ENCODE measurements at places on chromosomes 1 and 21.
A peak's percentile ranks its signal among the peaks of the same experiment; 100 is the strongest.

GRCh38 chr1:156627313-156627880, 8.2 kb downstream of the HAPLN2 start:
- peak; percentile 23 for DNase-seq

GRCh38 chr1:84847253-84848250, 45.5 kb downstream of the LPAR3 start:
- DNase-seq, result no peak

GRCh38 chr1:246971090-246971721, 36.7 kb downstream of the ZNF695 start:
- no peak for DNase-seq

GRCh38 chr21:35850542-35851103, 209.7 kb downstream of the SETD4 start:
- no peak for DNase-seq

DNA sequence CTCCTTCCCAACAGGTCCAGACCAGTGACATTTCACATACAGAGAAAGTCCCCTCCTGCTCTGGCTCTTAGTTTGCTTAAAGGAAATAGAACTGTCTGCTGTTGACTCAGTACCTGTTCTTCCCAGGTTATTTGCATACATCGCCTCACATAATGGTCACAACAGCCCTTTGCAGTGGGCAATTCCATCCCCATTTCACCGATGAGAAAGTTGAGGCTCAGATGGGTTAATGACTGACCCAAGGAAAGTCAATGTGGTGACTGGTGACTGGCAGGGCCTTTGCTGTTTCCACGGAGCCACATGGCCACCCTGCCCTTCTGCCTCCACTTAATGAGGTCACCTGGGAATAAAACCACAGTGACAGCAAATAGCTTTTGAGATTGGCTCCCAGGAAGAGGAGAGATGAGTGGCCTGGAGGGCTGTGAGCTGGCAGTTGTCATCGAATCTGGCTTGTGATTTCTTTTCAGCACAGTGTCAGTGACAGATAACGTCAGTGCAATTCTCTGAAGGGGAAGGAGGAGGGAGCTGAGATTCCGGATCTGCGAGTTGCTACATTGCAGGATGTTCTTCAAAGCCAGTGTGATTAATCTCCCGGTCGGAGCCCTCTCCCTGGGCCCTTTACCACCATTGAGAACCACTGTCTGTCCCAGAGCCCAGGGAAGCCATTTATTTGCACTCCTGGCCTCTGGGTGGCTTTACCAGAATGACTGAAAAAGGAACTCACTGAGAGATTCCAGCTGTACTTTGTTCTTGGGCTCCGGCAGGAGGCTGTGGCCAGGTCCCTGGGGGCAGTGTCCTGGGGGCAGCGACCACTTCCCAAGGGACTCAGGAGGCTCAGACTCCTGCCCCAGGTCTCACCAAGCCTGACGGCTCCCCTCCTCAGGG, 117.2 kb downstream of the CNIH3 start:
- DNase-seq, result no peak

DNA sequence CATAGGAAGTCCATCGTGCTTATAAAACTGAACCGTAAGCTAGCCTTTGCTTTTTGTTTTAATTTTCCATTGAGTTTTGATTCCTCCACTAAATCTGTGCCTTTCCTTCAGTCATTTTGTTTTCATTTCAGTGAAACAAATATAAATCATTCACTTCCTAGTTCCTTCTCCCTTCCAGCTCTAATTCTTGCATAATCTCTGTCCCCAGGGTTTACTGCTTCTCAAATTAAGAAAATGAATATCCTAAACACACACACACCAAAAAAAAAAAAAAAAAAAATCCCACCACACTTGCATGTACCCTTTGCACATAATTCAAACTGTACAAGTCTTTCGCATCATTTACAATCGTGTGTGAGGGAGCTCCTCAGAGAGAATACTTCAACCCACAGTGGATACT, 6.8 kb downstream of the KCNH1 start:
- DNase-seq, result no peak

DNA sequence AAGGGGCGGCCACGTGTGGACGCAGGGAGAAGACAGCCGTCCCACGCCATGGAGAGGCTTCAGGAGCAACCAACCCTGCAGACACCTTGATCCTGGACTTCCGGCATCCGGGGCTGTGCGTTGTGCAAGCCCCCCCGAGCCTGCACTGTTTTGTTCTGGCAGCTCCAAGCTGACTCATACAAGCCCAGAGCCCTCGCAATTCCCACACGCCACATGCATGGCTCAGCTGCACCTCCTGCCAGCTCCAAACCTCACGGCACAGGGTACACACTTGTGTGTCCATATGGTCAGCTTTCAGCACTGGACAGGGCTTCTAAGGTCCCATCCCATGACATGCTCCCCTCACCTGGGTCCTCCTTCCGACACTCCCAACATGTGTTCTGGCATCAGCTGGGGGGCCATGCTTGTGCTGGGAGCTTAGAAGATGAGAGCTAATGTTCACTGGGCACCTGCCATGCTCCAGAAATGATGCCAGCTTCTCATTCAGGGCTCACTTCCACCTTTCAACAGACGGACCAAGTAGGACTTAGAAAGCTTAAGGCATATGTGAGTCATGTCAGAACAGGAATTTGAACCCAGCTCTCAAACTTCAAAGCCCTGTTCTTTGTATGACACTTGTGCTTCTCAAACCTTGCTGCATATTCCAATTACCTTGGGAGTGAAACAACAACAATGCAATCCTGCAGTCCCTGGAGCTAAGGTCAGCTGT, 137.3 kb downstream of the PGBD5 start:
- DNase-seq, result no peak

DNA sequence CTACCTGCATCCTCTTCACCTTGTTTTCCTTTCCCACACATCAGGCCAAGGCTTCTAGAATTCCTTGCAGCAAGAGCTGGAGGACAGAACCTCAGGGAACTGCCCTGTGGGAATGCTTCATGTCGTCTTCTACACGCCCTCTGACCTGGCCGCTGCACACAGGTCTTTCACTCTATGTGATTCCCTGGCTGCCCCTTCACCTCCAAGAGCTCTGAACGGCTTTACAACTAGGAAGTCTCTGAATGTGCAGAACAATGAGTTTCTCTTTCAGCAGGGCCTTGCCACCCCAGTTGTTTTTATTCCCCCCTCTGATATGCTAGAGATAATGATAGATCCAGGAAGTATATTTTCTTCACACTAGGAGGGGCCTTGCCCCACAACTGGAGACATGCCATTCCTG, 142.6 kb downstream of the CLIC6 start:
- no peak for DNase-seq

- DNase-seq, result no peak
These were observed 432.9 kb downstream of the PLPP3 start for GRCh38 chr1:56146449-56146848.

GRCh38 chr1:222168621-222169020, 379.3 kb downstream of the HHIPL2 start:
- DNase-seq, result no peak

- DNase-seq, result no peak
These were observed 12.8 kb upstream of the CTSS start for GRCh38 chr1:150778409-150778808.

DNA sequence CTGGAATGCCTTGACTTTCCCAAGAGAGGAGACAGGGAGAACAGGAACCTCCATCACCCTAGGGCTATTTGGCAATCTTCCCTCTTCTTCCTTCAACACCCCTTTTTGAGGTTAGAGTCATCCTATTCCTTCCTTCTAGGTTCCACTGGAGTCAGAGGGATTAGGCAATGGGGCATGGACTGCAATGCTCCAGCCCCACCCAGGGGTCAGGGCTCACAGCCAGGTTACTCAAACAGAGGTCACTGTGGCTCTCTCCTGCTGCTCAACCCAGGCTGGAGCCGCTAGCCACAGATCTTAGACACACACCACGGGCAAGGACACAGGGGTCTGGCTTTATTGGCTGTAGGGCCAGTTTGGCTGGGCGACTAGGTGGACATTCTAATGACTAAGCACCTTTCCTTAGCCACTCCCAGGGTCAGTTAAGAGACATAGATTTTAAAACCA, 145.5 kb upstream of the NRIP1 start:
- DNase-seq, result no peak

- DNase-seq, result no peak
These were observed 4.0 kb downstream of the OSCP1 start for GRCh38 chr1:36446271-36446670.

GRCh38 chr21:28454564-28455252, 538.0 kb downstream of the LTN1 start:
- no peak for DNase-seq

DNA sequence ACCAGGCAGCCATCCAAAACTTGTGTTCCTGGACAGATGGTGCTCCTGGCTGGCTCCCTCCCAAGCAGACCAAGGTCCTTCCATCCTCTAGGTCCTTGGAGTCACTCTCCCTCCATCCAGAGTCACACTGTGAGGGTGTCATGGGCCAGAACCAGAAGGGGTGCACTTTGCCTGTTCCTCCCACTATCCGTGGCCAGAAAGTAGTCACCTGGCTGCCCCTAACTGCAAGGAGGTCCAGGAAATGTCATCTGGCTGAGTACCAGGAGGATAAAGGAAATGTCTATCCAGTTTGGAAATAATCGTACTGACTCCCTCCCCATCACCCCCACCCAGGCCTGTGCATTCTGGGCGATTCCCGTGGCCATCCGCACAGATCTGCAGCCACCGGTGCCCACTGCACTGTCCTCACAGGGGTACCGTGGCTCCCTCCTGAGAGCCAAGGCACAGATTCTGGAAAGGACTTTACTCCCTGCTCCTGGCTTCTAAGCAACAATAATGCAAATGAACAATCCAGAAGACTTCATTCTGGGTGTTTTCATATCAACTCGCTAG, 253.2 kb downstream of the NPHP4 start:
- no peak for DNase-seq

- DNase-seq, result no peak
These were observed 1.7 kb downstream of the SERTAD4 start for GRCh38 chr1:210234329-210234757.

DNA sequence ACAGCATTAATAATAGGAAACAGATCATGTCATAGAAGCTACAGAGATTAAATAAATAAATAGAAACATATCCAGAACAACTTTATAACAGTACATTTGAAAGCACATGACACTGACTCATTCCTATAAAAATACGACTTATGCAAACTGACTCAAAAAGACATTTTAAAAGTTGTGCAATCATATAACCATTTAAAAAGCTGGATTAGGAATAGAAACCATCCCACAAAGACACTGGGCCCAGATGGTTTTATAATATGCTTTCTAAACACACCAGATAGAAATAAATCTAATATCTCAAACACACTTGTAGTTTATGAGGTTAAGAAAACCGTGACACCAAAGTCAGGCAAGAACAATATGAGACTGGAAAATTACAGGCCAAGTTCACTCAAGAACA, 47.6 kb downstream of the MATN1 start:
- no peak for DNase-seq

GRCh38 chr1:65514041-65514440, 93.6 kb downstream of the LEPR start:
- DNase-seq, result no peak

DNA sequence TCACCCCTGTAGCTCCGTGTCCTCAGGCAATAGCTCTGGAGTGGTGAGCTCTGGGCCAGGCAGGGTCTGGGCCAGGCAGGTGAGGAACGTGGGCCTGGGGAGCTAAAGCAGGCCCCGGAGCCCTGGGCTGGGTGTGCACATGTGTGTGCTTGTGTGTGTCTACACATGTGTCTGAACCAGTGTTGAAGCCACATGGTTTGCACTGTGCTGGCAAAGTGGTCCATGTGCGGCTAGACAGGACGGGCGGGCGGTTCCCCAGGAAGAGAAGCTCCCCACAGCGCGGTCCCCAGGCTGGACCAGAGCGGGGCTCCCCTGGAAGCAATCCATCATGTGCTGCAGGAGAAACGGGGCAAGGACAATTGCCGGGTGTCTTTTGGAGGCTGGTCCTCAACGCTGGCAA, 84.2 kb downstream of the PRDM16 start:
- DNase-seq, result no peak

DNA sequence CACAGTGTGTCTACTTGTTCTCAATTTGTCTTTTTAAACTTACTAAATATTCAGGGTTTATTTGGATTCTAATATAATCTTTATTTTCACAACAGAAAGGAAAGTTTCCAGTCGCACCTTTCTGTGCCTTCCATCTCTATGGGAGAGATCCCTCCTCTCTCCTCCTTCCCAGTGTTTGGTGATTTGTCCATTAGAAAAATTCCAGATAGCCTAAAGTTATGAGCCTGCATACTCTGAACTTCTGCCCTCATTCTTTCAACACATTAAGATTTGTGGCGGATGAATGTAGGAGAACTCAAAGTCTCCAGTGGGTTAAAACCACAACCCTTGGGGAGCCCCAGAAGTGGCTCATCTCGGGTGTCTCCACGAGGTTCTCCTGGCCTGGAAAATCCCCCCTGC, 3.6 kb downstream of the NHLH2 start:
- DNase-seq, result no peak

DNA sequence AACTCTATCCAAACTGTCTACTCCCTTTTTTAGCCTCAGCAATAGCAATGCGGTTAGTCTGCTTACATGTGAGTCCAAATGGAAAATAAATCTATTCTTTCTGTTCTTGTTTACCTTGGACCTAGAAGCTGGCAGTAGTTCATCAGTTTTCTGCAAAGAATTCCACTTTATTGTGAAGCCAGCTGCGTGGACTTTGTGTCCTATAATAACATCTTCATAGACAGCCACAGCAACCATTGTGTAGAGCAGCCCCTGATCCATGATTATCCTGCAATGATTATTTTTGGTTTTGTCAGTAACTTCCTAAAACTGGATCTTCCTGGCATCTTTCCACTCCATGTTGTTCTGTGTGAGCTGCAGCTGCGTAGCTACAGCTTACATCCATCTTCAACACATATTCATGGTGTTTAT, 408.7 kb downstream of the NUF2 start:
- no peak for DNase-seq

- no peak for DNase-seq
These were observed 21.4 kb downstream of the TGFB2 start for GRCh38 chr1:218366322-218367052.

- DNase-seq, result no peak
These were observed 5.9 kb upstream of the DPT start for GRCh38 chr1:168734946-168735345.

DNA sequence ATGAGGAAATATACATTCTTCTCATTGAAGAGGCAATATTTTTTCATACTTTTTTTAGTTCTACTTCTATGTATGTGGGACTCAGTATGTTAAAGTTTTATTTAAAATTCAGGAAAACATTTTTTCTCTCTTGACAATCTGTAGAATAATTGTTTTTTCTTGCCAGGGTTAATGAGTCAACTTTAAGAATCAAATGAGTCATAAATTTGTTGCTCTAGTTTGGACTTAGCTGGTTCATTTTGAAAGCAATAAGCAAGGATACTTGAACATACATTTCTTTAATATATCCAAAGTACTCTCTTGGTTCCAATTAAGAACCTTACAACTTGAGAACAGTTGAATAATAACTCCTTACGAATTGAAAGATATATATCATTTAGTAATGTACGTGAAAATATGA, 1145.3 kb upstream of the B3GALT2 start:
- DNase-seq, result no peak

DNA sequence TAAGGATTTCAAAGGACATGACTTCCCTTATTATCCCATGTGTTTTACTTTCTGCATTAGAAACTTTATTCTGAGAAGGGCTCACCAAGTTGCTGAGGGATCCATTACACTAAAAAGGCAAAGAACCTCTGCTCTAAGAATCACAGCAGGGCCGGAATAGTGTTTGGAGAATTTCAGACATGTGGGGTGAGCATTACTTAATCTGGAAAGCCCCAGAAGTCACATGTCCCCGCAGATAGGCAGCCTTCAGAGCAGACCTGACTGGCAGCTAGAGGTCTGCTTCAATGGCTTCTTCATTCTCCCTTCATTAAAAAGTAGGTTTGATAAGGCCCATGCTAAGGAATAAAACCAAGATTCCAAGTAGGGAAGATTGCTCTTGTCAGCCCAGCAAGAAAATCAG, 52.6 kb upstream of the RBM15 start:
- no peak for DNase-seq

GRCh38 chr1:201050515-201051277, 27.2 kb upstream of the KIF21B start:
- DNase-seq, result no peak
